ENCODE measurements at places on chromosomes 7 and 10. TPM values are rescaled to one million over a fixed set of nuclear protein-coding genes. Genes with fewer than 3 reads are reported as not detected.
A peak's percentile ranks its signal among the peaks of the same experiment; 100 is the strongest.

- no peak for DNase-seq
- H3K4me3 ChIP-seq, result no peak overlapping the region
- H3K36me3 ChIP-seq, result no peaks in the 10 kb centered on the region
- no peaks in the 10 kb centered on the region for H3K4me1 ChIP-seq
- no peak overlapping the region for H3K27ac ChIP-seq
These were observed 99.4 kb downstream of the MKX start for GRCh38 chr10:27646194-27646593.

DNA sequence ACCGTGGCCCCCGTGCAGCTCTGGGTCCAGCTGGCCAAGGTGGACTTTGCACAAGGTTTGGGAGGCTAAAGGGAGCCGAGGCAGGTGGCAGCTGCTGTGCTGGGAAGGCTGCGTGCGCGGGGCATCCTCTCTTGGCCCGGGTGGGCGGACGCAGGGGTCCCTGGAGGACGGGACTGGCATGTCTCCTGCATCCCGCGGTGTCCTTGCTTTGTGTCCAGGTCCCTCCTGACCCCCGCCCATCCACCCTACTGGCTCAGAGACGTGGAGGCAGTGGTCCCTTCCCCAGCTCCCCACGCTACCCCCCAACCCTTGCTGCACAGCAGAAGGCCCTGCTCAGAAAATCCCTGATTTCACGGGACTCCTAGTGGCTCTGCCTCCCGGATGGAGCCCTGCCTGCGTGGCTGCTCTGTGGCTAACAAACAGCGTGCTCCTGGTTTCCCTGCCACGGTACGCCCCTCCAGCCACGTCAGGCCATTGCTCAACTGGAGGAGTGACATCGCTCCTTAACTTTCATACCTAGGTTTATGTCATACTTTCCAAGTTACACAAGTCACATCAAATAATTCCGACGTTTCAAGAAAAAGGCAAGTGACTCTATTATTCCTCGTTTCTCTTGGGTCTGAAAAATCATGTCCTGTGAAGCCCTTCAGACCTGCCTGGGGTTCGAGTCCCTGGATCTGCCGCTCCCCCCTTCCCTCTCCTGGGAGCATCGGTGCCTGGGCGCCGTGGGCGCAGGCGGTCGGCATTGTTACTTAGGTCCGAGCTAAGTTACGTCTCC is 421.9 kb downstream of the DNAJB6 start:
- H3K27ac ChIP-seq, result no peak overlapping the region
- no peaks in the 10 kb centered on the region for H3K27me3 ChIP-seq
- H3K36me3 ChIP-seq, result no peaks in the 10 kb centered on the region
- no peak for DNase-seq

Gene PITRM1
- 95.1 TPM for total RNA-seq

DNA sequence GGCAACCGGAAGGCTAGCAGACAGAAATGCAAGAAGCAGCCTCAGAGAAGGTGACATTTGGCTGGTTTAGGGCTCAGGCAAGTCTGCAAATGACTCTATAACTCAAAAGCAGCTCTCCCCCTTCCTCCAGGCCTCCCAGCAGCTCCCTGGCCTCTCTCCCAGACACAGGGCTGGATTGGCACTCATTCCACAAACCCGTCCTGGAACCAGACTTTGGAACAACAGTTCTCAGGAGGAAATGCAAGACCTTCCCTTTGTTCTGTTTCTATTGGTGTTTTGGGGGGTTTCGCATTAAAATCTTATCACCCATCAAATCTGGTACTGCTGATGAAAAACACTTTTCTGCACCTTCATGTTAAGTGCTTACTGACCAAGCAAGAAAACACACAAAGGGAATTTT is 40.3 kb upstream of the EFCAB10 start:
- no peak for DNase-seq
- H3K4me1 ChIP-seq, result peaks cover 11% of the 10 kb centered on the region
- peaks cover 73% of the 10 kb centered on the region for H3K36me3 ChIP-seq
- peak overlapping the region; percentile 22 for H3K27ac ChIP-seq

GRCh38 chr7:151705636-151706276 is 171.2 kb downstream of the PRKAG2 start:
- peak overlapping the region; percentile 49 for H3K27ac ChIP-seq
- peak; percentile 71 for DNase-seq
- H3K4me3 ChIP-seq, result no peak overlapping the region
- H3K27me3 ChIP-seq, result no peaks in the 10 kb centered on the region

Gene MCM10
- 4.6 TPM for total RNA-seq

DNA sequence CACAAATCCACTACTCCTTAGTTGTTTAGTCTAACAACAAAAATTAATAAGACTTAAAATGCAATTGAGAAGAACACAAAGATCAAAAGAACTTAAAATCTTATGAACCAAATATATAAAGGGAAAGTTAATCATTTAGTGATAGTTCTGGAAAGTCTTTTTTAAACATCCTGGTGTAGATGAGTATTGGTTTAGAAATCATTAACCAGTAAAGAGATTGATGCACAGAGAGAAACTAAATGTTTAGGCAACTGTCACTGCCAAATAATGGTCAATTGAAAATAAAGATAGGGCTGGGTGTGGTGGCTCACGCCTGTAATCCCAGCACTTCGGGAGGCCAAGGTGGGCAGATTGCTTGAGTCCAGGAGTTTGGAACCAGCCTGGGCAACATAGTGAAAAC is 44.9 kb downstream of the SP8 start:
- H3K27ac ChIP-seq, result no peak overlapping the region
- H3K4me3 ChIP-seq, result no peak overlapping the region

Gene ZNF485
- 1.8 TPM for total RNA-seq

Measured in stomach (tissue), 19 donors.